Brain pericyte (primary cell): ENCODE measurements at places on chromosomes 5 and 9.

DNA sequence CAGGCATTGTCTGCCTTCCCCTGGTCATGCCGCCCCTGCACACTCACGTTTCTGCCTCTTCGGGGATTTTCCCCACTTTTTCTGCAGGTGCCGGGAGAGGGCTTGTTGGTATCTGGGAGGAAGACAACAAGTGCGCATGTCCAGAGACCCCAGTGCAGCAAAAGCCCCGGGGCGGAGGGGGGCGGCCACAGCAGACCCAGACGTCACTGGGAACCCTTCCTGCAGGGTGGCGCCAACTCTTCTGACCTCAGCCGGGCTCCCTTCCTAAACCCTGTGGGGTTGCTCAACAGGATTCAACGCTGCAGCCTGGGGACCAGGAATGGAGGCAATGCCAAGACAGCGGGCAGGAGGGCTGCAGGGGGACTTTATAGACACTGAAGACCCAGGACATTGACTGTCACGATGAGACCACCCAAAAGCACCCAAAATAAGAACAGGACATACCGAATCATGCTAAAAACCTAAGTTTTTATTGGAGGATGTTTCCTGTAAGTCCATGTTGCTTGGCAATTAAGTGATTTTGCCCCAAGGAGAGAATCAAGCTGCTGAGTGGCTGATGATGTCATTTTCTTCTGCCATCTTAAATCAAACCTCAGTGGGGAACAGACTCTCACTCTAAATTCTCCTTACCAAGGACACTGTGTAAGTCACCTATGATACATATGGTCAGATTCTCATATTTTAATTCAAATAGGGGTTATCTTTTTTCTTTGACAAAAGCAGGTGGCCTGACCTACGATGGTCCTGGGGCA lies 62.9 kb upstream of the SIMC1 start:
- no peak for DNase-seq

DNA sequence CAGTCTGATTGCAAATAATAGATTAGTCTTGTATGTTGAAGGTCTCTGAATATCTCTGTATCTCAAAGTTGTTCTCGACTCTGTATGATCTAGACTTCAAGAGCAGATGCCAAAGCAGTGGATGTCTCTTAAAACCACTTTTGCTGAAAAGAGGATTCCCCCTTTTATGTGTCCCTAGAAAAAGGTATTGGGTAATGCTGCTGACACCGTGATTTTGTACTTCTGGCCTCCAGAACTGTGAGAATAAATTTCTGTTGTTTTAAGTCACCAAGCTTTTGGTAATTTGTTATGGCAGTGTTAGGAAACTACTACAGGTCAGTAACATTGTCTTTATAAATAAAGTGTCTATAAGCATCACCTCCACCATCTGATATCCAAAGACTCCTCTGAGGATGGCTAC lies 85.3 kb upstream of the PIK3R1 start:
- no peak for DNase-seq

DNA sequence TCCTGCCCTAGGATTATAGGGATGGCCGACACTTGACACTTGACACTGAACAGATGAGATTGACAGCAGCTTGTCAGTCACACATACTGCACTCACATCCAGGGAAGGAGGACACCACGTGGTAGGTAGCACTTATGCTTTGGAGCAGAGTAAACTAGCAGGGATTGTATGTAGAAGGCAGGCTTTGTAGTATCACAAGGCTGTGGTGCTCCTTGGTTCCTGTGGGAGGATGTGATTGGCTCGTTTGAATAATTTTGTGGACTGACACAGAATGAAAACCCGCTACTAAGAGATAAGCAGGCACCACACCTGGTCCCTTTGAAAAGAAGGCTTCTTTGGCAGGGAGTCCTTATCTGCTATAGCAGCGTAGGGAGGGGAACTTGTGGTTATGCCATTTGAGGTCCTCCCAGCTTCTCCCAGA lies 63.6 kb upstream of the IL12B start:
- DNase-seq: no peak

DNA sequence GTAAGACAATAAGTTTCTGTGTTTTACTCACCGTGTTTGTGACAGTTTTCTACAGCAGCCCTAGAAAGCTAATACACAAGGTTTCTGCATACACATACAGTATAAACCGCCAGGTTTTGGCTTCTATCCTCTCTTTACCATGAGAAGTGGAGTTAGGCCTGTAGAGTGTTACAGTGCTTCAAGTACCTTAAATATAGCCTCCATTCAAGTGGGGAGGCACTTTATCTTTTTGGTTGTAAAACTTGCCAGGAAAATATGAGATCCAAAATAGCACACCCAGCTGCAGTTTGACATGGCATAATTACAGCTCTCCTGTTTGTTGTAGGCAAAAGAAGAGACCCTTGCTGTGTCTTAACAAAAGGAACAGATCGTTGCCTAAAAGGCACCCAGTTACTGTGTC lies 90.3 kb upstream of the PTPN3 start:
- DNase-seq: no peak

DNA sequence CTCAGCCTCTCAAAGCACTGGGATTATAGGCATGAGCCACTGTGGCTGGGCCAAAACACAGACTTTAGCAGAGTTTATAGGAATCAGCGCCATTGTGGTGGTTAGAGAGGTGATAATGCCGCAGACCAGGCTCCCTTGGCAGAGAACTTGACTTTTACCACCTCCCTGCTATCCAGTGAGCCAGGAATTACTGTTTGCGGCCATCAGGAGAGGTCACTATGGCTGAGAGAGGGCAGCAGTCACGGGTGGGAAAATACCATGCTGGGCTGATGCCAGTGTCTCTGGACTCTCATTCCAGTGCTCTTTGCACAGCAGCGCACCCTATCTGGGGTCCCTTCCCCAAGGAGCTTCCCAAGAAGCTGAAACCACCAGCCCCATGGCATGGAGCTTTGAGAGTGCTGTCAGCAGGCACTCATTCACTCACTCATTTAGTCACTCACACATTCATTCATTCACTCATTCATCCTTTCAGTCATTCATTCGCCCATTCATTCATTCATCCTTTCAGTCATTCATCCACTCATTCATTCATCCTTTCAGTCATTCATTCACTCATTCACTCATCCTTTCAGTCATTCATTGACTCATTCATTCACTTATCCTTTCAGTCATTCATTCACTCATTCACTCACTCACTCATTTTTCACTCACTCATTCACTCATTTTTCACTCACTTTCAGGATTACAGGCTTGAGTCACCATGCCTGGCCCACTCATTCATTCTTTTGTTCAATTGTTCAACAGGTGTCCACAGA lies 27.3 kb upstream of the RNU6ATAC start:
- no peak for DNase-seq

DNA sequence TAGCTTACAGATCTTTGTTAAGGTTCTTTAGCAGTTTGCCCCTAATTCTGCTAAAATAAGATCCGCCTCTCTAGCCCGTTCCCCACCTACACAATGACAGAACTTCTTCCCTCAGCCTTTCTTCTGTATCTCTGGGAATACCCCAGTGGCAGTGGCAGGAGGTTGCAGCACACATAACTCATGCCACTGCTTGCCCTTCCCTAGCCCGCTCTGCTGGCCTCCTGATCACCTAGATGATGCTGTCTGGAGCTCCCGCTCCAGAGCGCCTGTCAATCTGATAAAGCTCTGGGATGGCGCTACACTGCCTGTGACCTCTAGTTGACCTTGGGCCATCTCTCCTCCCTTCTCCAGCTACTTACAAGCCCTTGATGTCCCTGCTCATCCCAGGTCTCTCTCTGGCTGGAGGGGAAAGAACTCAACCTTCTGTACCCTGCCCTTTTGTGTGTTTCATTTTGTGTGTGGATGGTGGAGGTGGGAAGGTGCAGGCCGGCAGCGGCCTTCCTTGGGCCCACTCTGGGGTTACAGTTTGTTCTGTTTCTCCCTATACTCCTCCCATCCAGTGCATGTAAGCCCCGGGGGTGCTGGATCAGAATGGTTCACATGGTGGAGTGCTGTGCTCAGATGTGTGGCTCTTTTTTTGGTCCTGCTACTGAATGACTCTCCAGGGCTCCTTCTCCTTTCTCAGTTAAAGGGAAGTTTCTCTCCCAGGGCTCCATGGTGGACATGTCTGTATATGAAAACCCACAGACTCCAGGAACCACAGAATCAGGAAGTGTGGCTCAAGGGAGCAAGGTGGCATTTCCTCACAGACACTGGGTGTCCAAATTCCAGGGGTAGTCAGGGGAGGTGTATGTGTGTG lies 29.1 kb downstream of the MTX3 start:
- DNase-seq: no peak

GRCh38 chr9:6765396-6765795 lies 7.6 kb downstream of the KDM4C start:
- DNase-seq: no peak

- DNase-seq: no peak
These were observed 155.4 kb downstream of the RGS3 start for GRCh38 chr9:113618836-113619490.

GRCh38 chr5:17806818-17807468 lies 172.7 kb downstream of the TAF11L14 start:
- DNase-seq: no peak

DNA sequence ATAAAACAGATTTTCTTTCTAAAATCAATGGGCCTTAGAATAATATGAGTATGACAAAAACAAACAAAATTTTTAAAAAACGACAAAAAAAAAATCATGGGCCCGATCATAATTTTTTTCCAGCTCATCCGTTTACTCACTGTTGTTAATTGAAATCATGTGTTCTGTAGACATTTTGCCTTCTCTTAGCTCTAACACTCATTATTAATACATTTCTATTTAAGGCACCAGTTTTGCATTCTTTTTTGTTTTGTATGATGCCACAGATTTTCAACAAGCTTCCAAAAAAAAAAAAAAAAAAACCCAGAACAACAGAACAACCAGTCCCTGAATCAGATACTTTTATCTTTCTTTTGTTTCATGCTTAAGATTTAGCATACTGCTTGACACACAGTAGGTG lies 86.4 kb downstream of the PRLR start:
- no peak for DNase-seq

- no peak for DNase-seq
These were observed 45.1 kb upstream of the PTGER4 start for GRCh38 chr5:40634593-40634992.
